Common myeloid progenitor, CD34-positive (primary cell): ENCODE measurements at places on chromosomes 13 and 19.
A peak's percentile ranks its signal among the peaks of the same experiment; 100 is the strongest.

DNA sequence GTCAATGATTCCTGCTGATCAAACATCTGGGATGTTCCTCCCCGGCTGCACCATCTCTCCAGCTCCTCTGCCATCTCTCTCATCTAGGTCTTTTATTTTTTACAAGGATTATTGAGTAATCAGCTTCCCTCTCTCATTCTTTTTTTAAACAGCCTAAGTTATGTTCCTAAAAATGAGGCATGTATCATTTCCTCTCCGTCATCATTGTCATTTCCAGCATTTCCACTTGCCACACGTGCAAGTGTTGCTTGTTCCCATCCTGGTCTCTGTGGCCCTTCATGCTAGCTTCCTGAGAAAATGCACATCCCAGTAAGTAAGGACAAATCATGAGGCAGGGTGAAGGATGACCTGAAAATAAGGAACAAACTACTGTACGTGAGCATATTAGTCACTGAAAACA lies 102.7 kb upstream of the POSTN start:
- no peak for DNase-seq

- no peak for DNase-seq
Observed at GRCh38 chr13:71752775-71753513, 114.1 kb downstream of the DACH1 start.

GRCh38 chr13:23752111-23753001 lies 136.8 kb downstream of the MIPEP start:
- no peak for DNase-seq

GRCh38 chr19:13284929-13285928 lies 135.0 kb downstream of the IER2 start:
- DNase-seq = no peak

DNA sequence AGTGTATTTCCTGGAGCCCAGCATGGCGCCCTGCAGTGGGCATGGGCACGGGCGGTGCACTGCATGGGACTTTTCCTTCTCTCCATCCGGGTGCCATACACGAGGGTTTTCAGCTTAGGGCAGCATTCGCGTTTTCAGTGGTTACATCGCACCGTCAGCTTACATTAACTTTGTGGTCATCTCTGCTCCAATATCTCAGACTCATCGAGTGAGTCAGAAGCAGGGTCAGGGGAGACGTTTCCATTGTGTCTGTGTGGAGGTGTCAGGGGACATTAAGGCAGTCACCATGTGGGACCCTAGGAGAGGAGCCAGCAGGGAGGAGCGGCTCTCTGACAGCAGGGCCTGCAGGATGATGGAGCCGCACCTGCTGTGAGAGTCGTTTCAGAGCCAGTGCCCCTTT lies 541.0 kb downstream of the FGF9 start:
- DNase-seq = no peak

- DNase-seq = no peak
Observed at GRCh38 chr13:53104136-53104535, 75.5 kb downstream of the OLFM4 start.

- no peak for DNase-seq
Observed at GRCh38 chr13:110377178-110377825, 70.2 kb downstream of the COL4A2 start.

DNA sequence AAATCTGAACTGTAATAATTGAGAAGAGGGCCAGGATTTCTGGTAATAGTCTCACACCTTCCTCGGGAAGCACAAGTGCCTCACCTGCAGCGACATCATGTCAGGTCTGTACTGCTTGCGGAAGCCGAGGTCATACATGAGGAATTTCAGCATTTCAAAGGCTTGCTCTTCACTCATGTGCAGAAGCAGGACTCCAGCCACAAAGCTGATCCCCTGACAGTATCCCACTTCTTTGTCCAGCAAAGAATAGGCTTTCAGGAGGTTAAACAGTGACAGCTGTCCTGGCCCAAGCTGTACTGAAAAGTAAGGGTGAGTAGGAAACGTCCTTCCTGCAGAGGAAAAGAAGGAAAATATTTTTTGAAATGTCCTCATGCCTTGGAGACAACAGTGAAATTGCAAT lies 182.7 kb downstream of the TBC1D4 start:
- no peak for DNase-seq

DNA sequence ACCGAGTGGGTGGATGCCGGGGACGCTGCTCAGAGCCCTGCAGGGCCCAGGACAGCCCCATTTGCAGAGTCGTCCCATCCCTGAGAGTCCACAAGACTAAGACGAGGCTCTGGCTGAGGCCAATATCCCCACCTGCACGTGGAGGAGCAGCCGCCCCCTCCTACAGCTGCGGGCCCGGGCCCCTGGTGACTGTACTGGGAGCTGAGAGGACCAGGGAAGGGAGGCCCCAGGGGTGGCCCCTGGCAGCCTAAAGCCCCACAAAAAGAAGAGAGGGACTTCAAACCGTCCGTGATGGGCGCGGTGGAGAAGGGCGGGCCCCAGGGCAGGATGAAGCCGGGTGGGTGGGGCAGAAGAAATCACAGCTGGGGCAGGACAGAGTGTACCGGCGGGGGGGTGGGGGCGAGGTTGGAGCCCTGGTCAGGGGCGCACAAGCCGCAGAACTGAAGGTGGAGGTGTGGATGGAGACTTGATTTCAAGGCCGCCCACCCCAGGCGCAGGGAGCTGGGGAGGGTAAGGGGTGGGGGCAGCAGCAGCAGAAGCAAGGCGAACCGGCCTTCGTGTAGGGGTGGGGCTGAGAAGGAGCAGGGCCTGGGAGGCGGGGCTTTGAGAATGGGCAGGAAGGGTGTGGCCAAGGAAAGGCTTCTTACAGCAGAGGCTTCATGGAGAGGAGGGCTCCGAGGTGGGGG lies 12.9 kb downstream of the CFD start:
- DNase-seq = peak; percentile 85

- DNase-seq = no peak
Observed at GRCh38 chr13:72125561-72125960, 258.6 kb upstream of the DACH1 start.

DNA sequence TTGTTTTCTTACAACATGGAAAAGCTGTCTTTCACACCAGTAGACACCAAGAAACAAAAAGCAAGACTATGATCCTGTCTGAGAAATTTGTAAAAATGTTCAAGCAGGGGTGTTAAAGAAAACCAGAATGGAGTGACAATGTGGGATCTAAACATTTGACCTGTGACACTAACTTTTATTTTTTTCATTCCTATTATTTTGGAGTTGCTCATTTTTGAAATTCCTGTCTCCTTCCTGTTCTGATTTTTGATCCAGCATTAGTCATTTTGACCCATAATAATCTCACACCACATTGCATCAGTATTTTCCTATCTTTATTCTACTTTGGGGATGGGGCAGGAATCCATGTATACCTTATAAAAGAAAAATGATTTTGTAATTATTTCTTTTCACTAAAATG lies 164.2 kb downstream of the DLEU7 start:
- DNase-seq = no peak

GRCh38 chr19:6891761-6892385 lies 4.5 kb downstream of the ADGRE1 start:
- DNase-seq = peak; percentile 84

- no peak for DNase-seq
Observed at GRCh38 chr13:102571075-102571474, 25.7 kb upstream of the TPP2 start.

DNA sequence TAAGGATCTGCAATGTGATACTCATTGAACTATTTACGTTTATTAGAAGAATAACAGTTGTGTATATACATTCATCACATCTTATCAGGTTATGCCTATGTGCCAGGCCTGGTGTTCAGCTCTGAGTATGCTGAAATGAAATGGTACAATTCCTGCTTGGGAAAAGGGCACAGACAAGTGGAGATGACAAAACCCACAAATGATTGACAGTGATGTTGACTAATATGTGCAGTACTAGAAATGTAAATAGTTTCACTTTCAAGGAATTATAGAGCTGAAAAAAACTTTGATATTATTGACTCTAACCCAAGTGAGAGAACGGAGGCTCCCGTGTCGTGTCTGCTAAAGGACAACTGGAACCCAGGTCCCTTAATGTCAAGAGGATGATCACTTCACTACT lies 386.8 kb upstream of the DACH1 start:
- no peak for DNase-seq

DNA sequence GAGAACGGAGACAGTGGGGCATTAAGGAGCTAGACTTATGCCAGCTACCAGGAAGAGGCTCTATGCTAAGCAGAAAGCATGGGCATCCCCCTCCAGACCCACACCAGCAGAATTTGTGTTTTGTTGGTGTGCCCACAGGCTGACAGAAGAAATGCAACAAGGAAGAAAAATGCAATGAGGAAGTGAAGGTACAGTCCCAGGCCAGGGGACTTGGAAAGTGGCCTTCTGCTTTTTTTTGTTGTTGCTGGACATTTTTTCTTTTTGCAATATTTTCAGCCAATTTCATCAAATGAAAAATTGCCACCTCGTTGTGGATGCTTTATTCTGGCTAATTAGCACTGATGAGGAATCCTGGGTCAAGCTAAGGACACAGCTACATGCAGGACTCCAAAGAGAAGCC lies 167.7 kb downstream of the TSHZ3 start:
- DNase-seq = peak; percentile 22

- DNase-seq = no peak
Observed at GRCh38 chr19:40332669-40333068, 15.5 kb downstream of the C19orf47 start.

DNA sequence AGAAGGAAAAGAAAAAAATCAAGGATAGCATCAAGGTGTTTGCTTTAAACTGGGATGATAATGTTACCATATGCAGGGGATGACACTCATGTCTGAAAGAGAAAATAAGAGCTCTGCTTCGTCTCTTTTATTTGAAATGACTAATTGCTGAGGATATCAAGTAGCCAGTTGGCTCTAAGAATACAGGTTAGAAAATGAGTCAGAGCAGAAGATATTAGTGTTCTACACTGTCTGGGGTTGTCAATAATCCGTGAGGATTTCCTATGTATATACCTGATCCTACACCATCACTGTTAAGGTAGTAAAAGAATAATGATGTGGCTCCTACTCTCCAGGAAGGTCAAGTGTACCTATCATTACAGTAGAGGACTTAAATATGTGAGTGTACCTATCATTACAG lies 562.5 kb downstream of the GPC6 start:
- DNase-seq = no peak

DNA sequence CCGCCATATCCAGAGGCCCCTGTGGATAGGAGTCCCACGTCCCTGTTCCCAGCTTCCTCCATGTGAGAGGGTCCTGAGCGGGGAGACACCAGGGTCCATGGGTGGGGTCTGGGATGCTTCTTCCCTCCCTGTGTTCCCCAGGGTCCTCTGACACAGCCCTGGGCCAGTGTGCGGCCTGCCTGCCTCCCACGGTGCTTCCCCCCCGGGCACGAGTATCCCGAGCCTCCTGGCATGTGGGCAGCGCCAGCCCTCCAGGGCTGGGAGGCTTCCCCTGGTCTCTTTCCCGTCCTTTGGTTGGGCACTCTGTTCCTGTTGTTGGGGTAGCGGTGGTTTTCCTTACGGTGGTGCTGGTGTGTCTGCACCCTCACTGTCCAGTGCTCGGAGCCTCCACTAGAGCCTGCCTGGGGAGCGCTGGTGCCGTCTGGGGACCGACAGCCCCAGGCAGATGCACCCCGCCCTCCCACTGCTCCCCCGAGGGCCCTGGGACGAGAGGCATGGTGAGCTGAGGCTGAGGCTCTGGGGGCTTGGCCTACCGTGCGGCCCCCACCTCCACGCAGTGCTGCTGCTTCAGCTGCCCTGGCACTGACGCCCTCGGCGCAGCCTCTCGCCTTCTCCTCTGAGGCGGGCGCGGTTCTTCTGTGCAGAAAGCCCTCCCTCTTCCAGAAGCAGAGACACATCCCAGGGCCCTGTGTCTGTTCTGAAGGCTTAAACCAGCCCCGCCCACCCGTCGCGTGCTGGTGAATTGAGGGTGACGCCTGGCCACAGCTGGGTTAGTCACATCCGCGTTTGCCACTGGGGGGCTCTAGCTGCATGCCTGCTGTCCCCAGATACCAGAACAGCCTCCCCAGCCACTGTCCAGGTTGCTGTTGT lies 27.9 kb downstream of the PLEKHJ1 start:
- DNase-seq = peak; percentile 14

- no peak for DNase-seq
Observed at GRCh38 chr13:20487927-20488326, 37.7 kb downstream of the CRYL1 start.
